GM19239 (cell line): ENCODE measurements at places on chromosomes 2 and 18.

- DNase-seq, result no peak
Observed at GRCh38 chr2:239289545-239289944, 111.3 kb downstream of the HDAC4 start.

DNA sequence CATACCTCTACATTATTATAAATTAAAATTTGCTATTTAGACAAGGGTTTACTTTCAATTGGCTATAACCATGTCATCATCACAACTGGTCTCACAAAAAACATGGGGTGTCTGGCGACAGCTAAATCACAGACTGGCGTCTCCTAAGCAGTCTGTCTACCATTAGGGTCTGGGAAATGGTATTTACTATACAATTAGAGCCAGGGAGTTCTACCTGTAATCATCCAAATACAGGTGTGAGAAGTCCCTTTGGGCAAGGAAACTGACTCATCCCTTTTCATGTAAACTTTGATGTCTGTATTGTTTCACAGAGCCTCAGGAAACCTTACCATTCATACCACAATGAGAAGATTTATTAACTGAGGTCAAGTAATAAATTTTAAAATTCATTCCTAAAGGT, 126.7 kb downstream of the OLA1 start:
- no peak for DNase-seq

GRCh38 chr2:41912776-41913175, 135.0 kb upstream of the PKDCC start:
- DNase-seq, result no peak

DNA sequence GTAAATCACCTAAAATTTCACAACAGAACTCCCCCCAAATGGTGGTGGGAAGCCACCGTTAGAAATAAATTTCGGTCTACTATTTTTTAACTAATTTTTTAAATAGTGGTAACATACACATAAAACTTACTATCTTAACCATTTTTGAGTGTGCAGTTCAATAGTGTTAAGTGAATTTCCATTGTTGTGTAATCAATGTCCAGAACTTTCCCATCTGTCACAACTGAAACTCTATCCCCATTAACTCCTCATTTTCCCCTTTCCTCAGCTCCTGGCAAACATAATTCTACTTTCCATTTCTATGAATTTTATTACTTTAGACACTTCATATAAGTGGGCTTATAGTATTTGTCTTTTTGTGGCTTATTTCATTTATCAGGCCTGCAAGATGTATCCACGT, 34.1 kb upstream of the HNMT start:
- DNase-seq, result no peak

DNA sequence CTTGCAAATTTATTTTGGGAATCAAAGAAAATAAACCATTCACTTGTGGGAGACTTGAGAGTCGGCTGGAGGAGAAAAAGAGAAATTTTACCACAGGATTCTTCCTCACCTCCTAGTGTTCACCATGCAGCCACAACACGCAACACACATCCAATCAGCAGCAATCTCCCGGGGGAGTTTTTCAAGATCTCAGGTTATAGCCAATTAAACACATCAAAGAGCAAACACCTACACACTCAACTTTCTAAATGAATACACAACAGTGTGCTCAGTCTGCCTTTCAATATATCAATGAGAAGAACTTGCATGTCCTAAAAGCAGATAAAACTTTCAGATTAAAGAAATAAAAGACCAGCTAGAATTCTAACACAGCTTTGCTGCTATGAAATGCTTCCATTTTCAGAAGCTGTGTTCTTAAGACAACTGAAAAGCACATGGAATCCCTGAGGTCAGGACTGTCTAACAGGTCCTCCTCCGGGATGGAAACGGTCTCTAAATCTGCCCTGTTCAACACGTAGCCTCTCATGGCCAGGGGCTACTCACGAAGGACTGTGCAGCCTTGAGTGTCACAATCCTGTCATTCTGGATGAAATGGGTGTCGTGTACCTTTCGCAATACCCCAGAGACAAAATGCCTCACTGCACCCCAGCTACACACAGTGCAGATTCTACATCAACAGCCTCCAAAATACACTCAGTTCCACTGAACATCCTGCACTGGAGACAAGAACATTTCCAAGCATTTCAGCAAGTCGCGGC, 84.2 kb downstream of the ZNF516 start:
- no peak for DNase-seq

- no peak for DNase-seq
Observed at GRCh38 chr2:241339839-241340630, 16.1 kb upstream of the FARP2 start.

DNA sequence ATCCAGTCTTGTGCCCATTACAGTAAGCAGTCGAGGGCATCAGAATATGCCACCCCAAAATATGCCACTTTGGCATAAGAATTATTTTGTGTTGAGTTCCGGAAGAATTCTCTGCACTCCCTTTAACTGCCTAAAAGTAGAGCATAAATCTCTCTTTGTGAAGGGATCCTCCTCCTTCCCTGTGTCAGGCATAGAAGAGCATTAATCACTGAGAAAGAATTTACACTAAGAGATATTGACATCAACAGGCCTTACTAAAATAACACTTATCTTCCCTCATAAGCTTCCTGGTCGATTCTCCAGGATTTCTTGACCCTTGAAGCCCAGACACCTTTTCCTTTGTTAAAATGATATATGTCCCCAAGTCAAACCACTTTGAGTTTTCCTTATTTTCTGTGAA, 27.6 kb upstream of the KYNU start:
- DNase-seq, result no peak
